Amygdala (tissue), 56 donors: ENCODE measurements at places on chromosomes 1 and 21.

- no peak for DNase-seq
Observed at GRCh38 chr1:6397844-6398441, 4.4 kb upstream of the ACOT7 start.

DNA sequence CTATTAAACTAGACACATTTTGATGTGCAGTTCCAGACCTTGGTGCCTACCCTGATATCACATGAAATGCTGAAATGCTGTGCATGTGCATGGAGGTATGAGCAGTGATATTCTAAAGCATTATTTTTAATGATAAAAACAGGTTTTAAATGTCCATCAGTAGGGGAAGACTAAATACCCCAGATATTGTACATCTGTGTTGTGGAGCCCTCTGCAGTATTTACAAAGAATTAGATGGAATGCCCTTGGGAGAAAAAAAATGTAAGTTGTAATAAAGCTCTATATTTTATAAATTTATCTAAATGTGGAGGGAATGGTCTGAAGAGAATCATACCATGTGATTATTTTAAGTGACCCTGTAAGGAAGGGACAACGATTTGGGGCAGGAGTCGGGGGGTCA lies 39.1 kb upstream of the IGSF5 start:
- no peak for DNase-seq

DNA sequence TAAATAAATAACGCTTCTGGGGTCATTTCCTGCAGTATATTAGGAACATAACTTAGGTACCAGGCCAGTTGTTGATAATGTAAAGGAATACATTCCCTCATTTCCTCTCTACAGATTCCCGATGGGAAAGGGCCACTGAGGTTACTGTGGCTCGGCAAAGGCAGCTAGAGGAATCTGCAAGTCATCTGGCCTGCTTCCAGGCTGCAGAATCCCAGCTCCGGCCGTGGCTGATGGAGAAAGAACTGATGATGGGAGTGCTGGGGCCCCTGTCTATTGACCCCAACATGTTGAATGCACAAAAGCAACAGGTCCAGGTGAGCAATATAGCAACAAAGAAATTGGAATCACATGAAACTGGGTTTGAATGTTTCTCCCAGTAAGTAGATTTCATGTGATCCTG lies 109.6 kb upstream of the BMP8A start:
- no peak for DNase-seq

DNA sequence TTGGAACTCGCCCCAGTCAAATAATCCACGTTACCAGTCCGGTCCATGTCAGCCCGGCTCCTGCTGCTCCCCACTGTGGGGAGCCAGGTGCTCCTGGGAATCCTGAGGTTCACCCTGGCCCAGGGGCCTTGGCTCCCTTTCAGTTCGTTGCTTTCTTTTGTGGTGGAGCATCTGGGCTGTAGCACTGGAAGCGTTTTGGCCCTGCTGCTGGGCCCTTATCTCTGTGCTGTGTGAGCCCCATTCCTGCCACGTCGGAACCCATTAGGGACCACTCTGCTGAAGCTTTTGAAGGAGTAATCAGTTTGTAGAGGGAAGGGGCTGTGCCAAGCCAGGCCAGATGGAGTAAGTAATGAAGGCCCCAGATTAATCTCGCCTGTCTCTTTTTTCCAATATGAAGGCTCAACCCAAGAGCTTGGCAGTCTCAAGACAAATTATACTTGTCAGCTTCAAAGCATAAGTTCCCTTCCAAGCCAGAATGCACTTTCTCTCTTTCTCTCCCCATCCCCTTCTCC lies 82.3 kb downstream of the PGM1 start:
- DNase-seq, result no peak

- DNase-seq, result no peak
Observed at GRCh38 chr1:61692155-61692800, 32.7 kb downstream of the TM2D1 start.

GRCh38 chr1:226195144-226195543 lies 8.6 kb upstream of the ACBD3 start:
- no peak for DNase-seq

- DNase-seq, result no peak
Observed at GRCh38 chr1:180950321-180950720, 37.6 kb downstream of the KIAA1614 start.

GRCh38 chr1:65538086-65538485 lies 117.6 kb downstream of the LEPR start:
- DNase-seq, result no peak

GRCh38 chr1:89910780-89911179 lies 84.1 kb upstream of the ZNF326 start:
- no peak for DNase-seq

DNA sequence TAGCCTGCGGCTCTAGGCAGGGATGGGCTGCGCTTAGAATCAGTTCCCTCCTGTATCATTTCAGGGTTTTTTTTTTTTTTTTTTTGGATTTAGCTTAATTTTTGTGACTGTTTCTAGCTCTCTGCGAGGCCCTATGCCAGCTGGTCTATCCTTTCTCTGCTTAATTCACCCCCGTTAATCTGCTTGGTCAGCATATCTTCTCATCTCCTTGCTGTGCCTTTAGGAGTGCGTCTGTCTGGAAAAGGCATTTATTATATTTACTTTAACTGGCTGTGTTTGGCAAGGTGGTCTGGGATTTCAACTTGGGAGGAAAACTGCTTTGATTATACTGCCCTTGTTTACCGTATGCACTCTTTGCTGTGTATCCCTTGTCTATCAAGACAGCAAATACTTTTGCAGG lies 184.8 kb upstream of the KIAA0040 start:
- no peak for DNase-seq

- DNase-seq, result no peak
Observed at GRCh38 chr1:202279806-202280205, 61.9 kb downstream of the UBE2T start.

GRCh38 chr1:46735708-46736324 lies 16.9 kb upstream of the EFCAB14 start:
- no peak for DNase-seq

DNA sequence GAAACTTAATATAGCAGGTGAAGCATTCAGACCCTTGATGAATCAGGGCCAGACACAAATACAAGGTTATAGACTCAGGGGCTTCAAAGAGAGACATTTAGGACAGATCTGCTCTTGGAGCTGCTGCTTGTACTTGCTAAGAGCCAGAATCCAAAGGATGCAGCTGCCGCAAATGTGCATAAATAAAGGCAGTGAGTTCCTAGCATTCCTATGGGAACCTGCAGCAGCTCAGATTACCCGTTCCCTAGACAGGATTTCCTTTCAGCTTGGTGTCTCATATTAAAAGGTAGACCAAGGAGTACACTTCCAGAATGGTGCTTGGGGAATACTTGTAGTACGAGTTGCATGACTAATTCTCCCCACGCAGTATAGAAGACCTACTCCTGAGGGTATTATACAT lies 9.7 kb upstream of the LRRC53 start:
- DNase-seq, result no peak

- DNase-seq, result no peak
Observed at GRCh38 chr21:38756746-38757145, 49.0 kb upstream of the ETS2 start.

DNA sequence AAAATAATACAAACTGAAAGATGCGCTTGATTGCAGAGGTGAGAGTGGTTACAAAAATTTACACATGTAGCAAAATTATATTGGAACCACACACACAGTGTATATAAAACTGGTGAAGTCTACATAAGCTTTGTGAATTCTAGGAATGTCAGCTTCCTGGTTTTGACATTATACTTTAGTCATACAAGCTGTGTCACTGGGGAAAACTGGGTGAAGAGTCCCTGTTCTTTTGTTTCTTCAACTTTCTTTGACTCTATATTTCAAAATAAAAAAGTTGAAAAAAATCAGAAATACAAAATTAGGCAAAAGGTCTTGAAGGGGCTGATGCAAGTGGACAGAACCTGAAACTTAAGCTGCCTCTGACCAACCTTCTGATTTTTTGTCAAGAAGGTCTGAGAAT lies 3.0 kb downstream of the C1QC start:
- DNase-seq, result no peak

DNA sequence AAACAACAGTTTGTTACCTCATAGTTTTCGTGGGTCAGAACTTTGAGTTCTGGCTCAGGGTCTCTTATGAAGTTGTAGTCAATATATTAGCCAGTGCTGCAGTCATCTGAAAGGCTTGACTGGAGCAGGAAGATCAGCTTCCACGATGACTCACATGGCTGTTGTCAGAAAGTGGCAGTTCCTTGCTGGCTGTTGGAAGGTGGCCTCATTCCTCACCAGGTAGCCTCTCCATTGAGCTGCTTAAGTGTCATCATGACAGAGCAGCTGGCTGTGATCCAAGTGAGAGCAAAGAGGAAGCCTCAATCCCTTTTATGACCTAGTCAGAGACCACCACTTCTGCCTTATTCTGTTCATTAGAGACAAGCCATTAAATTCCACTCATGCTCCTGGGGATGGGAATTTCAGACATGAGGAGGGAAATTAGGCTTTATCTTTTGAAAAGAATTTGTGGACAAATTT lies 5.6 kb downstream of the OSBPL9 start:
- no peak for DNase-seq

- DNase-seq, result no peak
Observed at GRCh38 chr1:206505702-206506355, 1.5 kb upstream of the RASSF5 start.

DNA sequence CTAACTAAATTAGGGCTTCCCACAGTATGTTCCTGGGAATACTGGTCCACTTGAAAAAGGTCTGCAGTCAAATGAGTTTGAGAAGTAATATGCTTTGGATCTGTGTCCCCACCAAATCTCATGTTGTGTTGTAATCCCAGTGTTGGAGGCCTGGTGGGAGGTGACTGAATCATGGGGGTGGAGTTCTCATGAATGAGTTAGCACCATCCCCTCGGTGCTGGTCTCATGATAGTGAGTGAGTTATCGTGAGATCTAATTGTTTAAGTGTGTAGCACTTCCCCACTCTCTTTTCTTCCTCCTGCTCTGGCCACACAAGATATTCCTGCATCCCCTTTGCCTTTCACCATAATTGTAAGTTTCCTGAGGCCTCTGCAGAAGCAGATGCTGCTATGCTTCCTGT lies 16.9 kb upstream of the DMRTB1 start:
- DNase-seq, result no peak

GRCh38 chr1:202192770-202193613 lies 607 bp upstream of the LGR6 start:
- peak; percentile 19 for DNase-seq

DNA sequence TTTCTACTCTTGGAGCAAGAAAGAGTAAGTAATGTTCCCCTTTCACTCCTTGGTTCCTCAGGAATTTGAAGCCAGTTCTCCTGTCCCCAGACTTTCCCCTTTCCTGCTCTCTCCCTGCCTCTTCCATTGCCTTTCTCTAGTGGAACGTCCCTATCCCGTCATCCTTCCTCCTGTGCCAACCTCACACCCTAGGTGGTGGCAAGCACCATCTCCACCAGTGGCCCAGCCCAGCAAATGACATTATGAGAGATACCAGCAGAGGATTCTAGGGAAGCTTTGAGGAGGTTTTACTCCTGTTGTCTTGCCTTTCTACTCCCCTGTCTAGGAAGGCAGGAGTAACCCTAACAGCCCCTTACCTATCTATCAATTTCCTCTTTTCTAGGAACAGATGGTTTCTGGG lies 8.1 kb upstream of the TACSTD2 start:
- DNase-seq, result no peak

DNA sequence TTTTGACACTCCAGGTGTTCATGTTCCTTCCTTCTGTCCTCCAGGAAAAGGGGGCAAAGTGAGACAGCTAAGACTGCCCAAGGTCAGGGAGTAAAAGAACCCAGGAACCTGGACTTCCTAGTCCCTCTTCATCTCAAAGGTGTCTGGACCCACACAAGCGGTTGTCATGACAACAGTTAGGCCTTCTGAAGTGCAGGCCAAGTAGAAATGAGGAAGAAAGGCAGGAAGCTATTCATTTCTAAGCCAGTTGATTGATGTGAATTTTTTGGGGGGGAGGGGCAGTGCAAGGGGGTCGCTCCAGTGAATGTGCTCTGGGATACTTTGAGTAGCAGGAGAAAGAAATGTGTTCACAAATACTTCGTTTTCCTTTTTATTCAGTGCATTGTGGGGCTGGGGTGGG lies 114.3 kb downstream of the NAV1 start:
- no peak for DNase-seq

DNA sequence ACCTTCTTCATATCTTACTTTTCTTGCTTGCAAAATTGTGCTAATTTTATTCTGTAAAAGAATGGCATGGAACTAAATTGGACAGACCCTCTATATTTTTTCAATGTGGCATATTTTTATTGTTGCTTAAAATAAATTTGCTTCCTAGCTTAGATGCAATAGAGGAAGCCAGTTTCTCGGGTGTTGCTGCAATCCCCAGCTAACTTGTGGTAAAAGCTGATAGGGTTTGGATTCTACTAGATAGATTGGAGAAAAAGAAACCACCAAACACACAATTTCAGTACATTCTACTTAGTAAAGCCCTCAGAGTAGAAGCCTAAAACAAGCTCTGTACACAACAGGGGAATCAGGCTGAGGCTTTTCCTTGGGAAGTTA lies 49.5 kb upstream of the GCLM start:
- no peak for DNase-seq

- no peak for DNase-seq
Observed at GRCh38 chr1:161300478-161300877, 9.3 kb downstream of the MPZ start.

GRCh38 chr1:237281481-237281880 lies 239.5 kb downstream of the RYR2 start:
- DNase-seq, result no peak

- DNase-seq, result no peak
Observed at GRCh38 chr1:201381130-201381529, 3.6 kb upstream of the TNNT2 start.

DNA sequence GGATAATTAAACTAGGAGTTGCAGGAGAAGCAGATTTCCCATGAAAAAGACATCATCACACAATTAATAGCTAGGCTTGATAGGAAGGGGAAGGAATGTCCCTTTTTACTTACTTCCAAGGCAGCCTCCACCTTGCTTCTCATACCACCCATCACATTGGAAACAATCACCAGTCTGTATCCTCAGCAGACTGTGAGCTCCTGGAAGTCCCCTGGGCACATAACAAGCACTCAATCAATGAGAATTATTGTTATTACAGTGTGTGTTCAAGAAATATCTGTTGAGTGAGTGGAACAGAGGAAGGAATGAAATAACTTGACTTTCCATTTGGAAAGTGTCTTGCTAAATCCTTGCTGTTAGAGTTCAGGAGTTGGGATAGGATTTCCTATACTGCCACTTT lies 36.2 kb downstream of the HIVEP3 start:
- no peak for DNase-seq

DNA sequence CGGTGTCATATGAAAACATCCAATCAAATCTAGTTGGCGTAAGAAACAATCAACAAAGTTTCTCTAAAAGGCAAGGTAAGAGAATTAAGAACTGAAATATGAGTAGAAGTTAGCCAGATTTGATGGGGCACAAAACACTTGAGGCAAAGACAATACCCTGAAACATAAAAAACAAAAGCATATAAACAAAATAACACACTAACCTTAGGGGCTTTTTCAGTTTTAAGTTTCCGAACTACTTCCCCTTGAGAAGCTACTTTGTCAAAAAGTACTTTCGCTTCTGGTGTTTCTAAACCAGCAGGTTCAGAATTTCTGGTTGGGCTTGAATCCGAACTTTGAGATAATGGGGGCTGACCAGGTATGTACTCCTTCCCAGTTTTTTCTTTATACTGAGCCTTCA lies 57.9 kb downstream of the EPRS1 start:
- DNase-seq, result no peak
